ENCODE measurements at places on chromosomes 16 and 17.

GRCh38 chr17:82582213-82582612, 62.7 kb downstream of the FOXK2 start:
- no peak for DNase-seq

DNA sequence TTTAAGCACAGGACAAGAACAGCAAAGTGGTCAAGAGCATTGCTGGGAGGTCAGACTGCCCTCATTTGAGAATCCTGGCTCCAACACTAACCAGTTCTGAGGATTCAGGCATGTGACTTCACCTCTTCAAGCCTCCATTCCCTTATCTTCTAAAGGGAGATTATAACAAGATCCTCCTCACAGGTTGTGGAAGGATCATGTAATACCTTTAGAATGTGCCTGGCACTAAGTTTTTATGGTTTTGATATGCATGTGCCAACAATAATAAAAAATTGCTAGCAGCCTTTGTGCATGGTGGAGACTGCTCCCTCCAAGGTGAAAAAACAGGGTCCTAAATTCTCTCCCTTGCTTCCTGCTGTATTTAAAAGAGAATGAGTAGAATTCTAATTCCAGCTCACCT, 36.0 kb upstream of the ADAMTS18 start:
- no peak for DNase-seq

GRCh38 chr16:20253825-20254224, 73.5 kb downstream of the GP2 start:
- DNase-seq: no peak

DNA sequence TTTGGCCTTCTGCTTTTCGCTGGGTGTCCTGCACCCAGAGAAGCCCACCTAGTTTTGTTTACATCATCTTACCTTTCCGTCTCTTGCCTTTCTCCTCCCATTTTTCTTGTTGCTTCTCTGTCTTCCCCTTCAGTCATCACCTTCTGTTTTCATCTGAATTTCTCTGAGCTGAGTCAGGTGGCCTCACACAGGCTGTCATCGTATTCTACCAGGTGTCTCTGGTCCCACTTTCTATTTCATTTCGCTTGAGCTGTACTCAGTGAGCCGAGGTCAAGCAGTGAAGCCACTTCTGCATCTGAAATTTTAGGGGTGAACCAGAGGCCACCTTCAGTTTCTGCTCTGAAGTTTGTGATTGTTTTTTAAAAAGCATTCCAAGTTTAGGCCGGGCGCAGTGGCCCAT, 9.7 kb downstream of the CRAMP1 start:
- DNase-seq: no peak

DNA sequence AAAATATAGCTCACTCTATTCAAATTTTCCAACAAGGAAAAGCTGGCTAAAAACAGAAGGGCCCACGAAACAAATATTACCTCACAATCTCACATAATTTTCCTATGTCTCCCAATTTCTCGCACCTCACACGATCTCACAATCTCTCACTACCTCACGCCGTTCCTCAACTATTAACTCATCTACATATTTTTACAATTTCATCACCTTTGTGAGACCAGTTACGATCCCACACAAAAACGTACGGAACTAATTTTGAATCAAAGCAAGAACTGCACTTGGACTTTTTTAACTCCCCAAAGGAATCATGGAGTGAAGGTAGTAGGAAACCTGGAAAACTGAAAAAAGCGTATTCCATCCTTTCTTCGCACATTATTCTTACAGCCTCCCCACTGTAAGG, 1.1 kb downstream of the CBX1 start:
- DNase-seq: no peak

DNA sequence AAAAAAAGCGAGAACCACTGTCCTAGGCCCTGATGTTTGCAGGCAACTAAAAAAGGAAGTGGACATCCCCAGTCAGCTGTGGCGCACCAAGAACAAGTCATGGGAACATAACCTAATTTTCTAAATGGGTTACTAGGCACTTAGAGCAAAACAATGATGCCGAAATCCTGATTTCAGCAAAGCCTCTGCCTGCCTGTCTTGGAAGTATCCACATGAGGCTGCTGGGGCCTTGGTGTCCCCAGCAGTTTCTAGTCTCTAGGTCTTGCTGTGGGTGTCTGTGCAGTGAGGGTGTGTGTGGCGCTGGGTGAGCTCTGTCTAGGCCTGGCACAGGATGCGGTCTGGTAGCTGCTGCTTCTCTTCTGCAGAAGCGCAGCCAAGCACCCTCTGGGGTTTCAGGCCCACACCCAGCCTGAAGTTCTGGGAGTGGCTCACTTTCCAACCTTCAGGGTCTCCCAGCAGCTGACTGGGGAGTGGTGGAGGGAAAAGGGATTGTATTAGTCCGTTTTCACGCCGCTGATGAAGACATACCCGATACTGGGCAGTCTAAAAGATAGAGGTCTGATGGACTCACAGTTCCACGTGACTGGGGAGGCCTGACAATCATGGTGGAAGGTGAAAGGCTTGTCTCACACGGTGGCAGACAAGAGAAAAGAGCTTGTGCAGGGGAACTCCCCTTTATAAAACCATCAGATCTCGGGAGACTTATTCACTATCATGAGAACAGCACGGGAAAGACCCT, 21.1 kb downstream of the STH start:
- DNase-seq: peak; percentile 50

- peak; percentile 27 for DNase-seq
Observed at GRCh38 chr17:81601525-81602120, 35.3 kb downstream of the NPLOC4 start.

DNA sequence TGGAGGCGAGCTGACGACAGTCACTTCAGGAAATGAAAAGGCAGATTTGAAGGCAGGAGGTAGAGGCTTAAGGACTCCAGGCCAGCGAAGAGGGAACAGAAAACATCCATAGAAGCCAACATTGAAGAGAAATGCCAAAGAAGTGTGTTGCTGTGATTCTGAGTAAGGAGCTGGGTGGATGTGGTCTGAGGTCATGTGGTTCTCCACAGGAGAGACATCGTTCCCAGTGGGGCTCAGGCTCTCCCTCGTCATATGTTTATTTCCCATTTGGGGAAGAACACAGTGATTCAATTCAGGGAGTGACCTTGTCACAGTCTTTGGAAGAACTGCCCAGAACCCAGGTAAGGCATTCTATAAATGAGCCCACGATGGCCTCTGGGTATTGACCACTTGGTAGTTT, 6.6 kb upstream of the PMP22 start:
- no peak for DNase-seq

GRCh38 chr16:10876799-10877341, at the start of gene CIITA:
TSS of gene CIITA (plus strand) at chr16:10877202. CDS start at chr16:10877331, 129 bp downstream.
- peak; percentile 48 for DNase-seq

DNA sequence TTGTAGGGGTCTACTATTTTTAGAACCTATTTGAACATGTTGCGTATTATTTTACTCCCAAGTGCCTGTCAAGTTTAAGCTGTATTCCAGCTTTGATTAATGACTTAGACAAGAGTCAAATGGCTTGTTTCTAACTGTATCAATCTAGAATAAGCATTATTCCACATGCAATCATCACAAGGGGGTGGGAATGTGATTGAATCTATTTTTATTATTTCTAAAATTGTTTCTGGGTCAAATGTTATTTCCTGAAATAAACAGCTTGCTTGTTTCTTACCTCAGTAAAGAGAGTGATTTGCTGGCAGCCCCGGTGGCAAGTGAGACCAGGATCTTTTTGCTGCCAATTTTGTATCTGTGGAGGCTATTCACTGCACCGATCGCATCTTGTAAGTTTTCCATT, 21.5 kb downstream of the MARF1 start:
- DNase-seq: no peak

GRCh38 chr16:89646270-89646669, 11.2 kb downstream of the CHMP1A start:
- DNase-seq: no peak

- no peak for DNase-seq
Observed at GRCh38 chr17:78547035-78547434, 30.2 kb downstream of the DNAH17 start.

DNA sequence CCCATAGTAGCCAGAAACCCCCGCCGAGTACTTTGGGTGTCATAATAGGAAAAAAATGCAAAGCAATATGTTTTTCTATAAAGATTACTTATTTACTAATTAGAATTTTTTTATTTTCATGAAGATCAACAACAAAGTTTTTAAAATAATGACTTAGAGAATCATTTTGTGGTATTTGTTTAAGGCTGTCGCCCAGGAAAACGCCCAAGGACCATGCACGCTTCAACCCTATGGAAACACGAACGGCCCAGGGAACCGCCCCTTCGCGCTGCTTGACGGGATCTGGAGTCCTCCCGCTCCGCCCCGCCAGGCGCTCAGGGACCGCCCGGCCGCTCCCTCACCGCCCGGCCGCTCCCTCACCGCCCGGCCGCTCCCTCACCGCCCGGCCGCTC, 408 bp upstream of the KPNA2 start:
- peak; percentile 86 for DNase-seq

DNA sequence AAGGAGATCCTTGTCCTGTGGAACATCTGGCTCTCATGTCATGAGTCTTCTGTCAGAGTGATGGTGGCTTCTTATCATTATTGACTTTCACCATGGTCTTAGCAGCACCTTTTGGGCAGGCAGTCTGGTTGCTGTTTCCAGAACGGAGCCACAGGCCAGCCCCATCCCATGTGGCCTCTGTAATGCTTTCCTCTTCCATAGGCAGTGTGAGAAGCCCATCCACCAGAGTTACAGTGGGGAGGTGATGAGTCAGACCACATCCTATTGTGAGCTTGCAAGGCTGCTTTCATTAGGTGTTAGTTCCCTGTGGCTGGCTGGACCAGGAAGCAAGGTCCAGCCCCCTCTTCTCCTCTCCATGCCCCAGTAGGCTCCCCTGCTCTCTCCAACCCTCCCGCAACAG, 30.8 kb upstream of the SPACA3 start:
- no peak for DNase-seq

- DNase-seq: no peak
Observed at GRCh38 chr16:16930309-16931000, 540.3 kb downstream of the XYLT1 start.

DNA sequence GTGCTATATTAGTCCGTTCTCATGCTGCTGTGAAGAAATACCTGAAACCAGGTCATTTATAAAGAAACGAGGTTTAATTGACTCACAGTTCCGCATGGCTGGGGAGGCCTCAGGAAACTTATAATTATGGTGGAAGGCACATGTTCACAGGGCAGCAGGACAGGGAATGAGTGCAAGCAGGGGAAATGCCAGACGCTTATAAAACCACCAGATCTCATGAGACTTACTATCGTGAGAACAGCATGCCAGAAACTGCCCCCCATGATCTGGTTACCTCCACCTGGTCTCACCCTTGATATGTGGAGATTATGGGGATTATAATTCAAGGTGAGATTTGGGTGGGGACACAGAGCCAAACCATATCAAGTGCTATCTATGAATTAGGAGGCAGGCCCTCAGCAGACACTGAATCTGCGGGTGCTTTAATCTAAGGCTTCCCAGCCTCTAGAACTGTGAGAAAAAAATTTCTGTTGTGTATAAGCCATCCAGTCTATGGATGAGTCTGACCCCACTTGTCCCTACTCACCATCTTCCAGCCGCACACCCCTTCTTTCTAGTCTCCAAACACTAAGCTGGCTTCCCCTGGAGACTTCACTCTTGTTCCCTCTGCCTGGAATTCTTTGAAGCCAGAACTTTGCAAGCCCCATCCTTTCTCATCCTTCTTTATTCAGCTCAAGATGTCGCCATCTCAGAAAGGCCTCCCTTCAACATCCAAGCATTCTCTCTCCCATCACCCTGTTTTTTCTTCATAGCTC, 772 bp upstream of the NUP93 start:
- no peak for DNase-seq

- no peak for DNase-seq
Observed at GRCh38 chr17:83177611-83178532, 98.5 kb downstream of the METRNL start.

- DNase-seq: no peak
Observed at GRCh38 chr16:63312346-63312745, 1276.1 kb upstream of the CDH8 start.

DNA sequence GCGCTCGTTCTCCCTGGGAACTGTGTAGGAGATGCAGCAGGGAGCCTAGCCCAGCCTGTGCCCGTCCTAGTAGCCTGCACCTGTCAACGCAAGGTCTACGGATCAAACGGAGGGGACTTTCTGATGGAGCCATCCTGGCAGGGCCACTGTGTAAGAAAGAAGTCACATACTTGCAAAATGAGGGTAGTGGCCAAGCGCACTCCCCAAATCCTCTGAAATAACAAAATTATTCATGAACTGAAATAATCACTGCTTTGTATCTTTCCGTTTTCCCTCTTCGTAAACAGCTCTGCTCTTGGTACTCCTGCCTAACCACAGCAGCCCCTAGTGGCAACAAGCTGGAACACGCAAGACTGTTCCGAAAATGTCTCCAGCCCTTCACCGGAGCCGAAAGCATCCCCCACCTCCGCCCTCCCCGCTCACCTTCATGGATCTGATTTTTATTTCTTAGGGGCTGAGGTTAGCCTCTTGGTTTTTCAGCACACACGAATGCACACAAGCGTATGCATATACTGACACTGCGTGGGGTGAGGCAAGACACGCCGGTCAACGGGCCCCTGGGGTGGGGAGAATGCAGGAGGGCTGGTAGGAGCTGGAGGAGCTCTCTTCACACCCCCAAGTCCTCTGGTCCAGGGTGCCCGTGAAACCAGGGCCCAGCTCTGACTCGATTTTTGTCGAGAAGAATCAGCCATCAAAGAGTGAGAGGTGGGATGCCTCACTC, 100.8 kb downstream of the ABCC12 start:
- no peak for DNase-seq

- DNase-seq: no peak
Observed at GRCh38 chr16:64968539-64968938, 153.3 kb downstream of the CDH11 start.

DNA sequence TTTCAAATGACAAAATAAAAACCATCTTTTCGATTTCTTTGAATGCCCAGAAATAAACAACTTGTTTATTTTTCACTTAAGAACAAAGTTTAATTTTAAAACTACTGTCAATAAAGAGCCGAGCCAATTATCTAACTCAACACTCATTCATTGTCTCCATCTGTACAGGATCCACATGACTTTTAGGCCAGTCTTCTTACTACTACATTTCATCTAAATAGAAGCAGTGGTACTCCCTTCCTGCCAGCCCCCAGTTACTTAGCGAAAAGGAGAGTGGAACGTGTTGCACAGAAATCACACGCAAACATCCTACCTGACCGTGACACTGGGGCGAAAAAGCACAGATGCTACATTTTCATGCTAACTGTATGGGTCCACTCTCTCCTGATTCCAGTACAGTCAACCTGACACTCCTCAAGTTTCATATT, 1.2 kb downstream of the GNA13 start:
- peak; percentile 24 for DNase-seq

GRCh38 chr17:45364531-45365390, 47.9 kb upstream of the MAP3K14 start:
- DNase-seq: no peak
